ENCODE measurements at places on chromosomes 11 and 22.

GRCh38 chr11:30991376-30991775 lies 378.2 kb downstream of the DCDC1 start:
- DNase-seq = no peak

DNA sequence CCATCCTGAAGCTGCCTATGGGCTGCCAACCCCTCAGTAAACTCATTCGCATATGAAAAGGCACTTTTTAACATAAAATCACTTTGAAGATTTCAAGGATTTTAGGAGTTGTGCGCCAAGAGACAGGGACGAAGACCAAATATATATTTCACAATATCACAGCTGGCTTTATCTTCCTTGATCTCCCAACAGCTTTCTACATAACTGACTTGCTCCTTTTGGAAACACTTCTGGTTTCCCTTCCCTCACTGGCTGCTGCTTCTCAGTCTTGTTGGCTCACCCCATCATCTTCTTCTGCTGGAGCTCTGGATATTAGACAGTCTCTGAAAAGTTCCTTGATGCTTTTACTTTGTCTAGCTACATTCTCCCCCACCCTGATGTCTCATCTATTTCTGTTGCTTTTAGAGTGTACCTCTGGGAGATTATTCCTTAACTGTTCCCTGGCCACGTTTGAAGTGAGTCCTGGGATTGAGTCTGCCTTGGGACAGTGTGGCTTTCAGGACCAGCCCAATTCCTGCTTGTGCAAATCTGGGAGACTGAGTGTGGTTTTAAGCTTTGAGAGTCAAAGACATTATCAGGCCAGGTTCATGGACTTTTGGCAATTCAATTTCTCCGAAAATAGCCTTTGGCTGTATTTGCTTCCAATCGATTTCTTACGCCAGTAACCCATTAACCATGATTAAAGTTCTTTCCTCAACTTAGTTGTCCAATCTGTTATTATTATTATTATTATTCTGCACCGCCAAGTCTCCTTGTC lies 30.9 kb upstream of the NNMT start:
- DNase-seq = no peak

DNA sequence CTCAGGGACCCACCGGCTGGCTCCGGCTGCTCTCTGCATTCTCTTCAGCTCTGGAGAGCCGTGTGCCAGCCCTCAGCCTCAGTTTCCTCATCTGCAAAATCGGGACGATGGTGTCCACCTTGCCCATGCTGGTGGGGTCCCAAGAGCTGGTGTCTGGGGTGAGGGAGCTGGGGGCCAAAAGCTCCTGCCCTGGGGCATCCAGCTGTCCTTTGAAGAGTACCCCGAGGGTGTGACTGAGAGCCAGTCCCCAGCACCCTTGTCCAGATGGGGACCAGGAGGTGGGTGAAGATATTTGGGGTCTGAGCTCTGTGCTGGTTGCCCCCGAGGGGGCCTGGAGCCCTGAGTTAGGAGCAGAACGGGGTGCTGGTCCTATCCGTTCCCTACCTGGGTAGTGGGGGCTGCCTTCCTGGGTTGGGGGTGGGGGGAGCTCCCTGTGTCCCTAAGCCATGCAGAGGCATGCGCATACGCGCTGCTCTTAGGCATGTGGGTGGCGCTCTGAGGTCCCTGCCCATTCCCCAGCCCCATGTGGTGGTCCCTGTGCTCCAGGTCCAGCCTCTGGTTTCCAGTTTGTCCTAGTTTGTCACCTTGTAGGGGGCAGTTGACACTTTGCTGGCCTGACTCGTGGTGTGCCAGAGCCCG lies 4.9 kb downstream of the LRP5 start:
- DNase-seq = no peak

DNA sequence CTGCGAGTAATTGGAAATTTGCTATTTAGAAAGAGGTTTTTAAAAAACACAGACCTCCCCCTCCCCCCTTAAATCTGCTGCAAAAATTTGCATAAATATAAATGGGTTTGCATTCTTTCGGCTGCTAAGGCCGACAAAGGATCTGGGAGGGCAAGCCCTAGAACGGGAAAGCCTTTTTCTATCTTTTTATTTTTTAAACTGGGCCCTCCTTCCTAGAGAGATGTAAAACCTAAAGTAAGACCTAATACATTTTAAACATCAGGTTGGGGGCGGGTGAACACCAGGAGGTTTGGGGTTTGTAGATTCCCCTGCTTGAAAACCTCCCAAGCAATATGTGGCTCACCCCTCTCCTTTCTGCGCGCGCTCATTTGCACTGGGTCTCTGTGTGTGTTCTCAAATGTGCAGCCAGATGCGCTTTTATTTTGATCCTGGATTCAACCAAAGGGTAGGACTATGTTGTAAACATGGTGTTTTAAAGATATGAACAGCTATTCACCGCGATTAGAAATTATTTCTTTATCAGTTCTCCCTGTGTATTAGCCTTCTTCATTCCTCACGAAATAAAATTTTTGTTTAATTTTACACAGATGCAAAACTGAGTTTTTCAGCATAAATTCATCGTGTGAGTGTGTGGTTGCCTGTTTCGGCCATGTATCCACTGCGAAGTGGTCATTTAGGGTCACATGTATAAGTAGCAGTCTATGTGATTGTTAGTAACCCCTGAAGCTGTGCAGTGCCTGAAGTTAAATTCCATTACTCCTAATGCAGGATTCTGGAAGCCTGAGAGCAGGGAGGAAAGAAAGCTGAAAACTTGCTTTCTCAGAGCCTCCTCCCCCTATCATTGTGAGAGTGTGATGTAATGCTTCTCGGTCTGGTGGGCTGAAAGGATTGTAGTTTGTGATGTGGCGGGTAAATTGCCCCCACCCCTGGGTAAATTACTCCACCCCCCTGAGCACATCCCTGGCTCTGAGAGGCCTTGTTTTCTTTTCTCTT lies 988 bp downstream of the TNRC6B start:
- DNase-seq = peak; percentile 58

GRCh38 chr11:18368221-18368620 lies 26.1 kb upstream of the LDHA start:
- peak; percentile 46 for DNase-seq

DNA sequence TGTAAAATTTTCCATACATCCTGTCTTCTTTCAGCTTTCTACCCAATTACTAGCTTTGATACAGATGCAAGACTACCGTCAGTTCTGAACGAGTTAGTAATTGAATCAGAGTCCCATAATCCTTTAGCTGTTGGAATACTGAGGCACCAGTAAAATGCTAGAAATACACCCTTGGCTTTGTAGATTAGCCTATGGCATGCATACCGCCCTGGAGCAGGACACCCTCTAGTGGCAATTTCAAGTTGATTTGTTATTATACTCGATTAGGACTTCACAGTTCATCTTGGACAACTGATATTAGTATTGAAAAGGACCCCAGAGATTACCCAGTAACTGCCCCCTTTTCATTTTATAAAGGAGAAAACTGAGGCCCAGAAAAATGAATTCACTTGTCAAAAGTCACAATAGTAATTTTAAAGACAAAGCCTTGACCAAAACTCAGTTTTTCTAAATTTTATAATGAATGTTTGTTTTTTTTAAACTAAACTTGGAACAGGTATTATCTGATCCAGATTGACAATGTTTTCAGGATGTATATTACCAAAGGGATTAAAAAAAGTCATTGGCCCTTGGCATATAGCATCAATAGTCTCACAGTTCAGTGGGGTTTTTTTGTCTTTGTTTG lies 72.6 kb downstream of the HIPK3 start:
- peak; percentile 83 for DNase-seq

- no peak for DNase-seq
These were observed 24.7 kb downstream of the ARAP1 start for GRCh38 chr11:72727521-72727920.

DNA sequence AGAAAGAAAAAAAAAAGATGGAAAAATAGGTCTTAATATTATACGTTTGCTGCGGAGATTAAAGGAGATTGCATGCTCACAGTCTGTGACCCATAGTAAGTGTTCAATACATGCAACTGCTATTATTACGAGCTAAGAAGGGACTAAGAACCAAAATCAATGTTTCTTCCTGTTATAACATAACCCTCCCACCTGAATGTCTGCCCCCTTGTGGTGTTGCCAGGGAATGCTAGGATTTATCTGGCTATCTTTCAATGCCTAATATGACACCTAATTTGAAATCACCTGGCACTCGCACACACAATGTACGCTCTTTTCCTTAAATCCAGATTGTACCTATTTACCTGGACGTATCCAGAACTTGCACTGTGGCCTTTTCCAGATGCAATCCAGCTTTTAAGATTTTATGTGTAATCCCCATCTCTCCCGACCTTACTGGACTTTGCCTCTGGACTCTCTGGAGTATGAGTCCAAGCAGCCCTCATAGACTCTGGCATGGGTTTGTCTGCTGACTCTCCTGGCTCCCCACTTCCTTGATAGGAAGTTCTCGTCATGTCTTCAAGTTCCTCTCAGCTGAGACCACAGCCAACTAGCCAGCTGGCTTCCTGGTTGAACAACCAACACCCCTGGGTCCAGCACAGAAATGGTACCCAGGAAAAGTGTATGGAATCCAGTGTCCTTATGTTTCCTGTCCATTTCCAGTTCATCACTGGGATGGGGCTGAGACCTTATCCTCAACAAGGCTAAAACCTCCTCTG lies 151.5 kb downstream of the CCDC34 start:
- DNase-seq = no peak

DNA sequence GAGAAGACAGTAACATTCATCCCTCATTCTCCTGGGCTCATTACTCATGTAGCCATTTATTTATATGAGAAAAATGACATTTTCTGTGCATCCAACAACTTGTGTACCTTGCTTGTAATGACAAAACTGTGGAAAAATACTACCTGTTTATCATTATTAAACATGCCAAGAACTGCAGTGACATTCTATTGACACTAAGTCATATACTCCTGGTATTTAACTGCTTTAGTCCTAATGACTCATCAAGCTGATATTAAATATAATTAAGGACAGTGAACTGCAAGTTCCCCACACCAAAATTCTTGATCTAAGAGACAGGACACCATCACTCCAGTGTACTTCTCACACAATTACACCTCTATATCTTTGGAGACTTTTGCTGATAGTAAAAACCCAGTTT lies 1328.7 kb upstream of the RAG2 start:
- no peak for DNase-seq

DNA sequence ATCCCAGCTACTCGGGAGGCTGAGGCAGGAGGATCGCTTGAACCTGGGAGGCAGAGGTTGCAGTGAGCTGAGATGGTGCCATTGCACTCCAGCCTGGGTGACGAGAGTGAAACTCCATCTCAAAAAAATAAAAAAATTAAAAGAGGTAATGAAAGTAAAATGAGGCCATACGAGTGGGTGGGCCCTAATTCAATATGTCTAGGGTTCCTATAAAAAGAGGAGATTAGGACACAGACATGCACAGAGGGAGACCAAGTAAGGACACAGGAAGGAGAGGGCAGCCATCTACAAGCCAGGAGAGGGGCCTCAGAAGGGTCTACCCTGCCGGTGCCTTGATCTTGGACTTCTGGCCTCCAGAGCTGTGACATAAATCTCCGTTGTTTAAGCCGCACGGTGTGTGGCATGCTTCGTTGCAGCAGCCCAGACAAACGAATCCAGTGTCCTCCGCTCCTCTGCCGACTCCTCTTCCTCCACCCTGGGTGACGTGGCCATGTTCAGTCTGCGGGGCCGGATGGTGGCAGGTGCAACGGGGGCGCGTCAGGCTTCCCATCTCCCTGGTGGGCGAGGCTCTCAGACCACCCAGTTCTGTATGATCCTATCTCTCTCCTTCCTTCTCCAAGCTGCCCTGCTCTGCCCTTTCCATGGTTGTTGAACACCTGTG lies 51.6 kb upstream of the PARVG start:
- no peak for DNase-seq

DNA sequence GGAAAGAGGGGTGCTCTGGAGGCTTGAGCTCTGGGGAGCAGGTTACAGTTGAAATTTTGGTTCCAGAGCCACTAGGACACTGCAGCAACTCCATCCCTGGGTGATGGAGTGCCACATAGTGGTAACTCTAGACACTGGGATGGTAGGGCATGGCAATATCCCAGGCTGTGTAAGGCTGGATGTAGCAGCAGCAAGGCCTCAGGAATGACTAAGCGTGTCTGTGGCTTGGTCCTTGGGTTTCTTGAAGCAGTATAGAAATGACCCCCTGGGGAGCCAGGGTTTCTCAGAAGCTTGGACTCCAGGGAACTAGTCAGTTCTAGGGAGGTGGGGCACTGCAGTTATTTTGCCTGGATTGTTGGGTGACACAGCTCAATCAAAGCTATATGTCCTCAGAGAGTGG lies 8.1 kb downstream of the MS4A4A start:
- DNase-seq = no peak

DNA sequence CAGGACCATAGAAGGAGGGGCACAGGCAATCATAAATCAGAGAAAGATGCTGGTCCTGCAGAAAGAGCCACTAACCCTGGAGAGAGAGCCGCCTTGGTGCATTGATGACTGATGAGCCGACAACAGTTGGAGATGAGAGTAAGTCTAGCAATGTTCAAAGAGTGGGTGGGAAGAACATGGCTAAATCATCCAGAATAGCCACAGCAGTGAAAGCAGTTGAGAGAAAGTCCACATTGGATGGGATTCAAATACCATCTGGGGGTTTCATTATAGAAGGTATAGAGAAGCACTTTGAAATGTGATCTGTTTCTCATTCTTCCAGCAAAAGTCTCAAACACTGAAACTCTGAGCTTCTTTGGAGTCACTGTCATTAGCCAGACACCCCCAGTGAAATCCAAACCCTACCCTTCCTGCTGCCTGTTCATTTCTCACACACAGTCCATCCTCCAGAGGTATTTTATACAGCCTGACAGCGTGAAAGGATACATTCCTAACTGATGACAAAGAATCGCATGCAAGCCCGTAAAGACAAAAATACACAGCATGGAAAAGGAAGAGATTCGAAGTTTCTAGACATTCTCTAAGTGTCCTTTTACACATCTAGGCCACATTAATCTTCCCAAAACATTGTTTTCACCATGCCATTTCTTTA lies 303.1 kb upstream of the MPPED2 start:
- DNase-seq = peak; percentile 22

DNA sequence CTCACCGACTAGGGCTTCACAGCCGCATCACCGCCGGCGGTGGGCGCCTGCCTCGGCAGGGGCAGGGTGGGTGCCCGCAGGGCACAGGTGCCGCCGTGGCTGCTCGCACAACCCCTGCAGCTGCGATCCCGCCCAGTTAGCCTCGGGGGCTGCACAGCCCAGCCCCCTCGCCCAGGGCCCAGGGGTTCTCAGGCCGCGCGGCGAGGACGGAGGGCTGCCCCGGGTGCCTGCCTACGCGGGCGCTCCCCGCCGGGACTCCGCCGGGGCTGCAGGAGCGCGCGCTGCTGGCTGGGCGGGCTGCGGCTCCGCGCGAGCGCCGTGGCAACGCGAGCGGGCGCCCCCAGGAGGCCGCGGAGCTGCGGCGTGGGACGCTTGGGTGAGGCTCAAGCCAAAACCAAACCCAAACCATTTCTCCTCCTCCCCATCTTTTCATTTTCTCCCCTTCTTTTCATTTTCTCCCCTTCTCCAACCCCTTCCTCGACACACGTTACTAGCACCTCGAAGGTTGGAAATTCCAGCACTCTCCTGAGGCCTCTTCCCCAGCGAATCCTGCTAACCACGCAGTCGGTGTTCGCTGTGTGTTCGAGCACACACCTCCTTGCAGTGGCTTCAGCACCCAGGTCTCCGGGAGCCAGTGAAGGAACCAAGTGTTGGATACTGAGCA lies at the start of gene MICAL3:
Gene MICAL3 (minus strand): TSS at position 286 of the 664 bp plus-strand sequence. CDS start 117,749 bp downstream, outside the sequence.
- peak; percentile 64 for DNase-seq
